ENCODE measurements at places on chromosomes 6 and 20.

GRCh38 chr6:48087448-48087847 lies 23.5 kb downstream of the PTCHD4 start:
- H3K4me3 ChIP-seq, result no peak overlapping the region
- no peaks in the 10 kb centered on the region for H3K27me3 ChIP-seq
- no peak for DNase-seq

- H3K4me1 ChIP-seq, result no peaks in the 10 kb centered on the region
- no peak overlapping the region for H3K27ac ChIP-seq
- peaks cover 2% of the 10 kb centered on the region for H3K36me3 ChIP-seq
- DNase-seq, result no peak
These were observed 33.2 kb upstream of the TASP1 start for GRCh38 chr20:13671916-13672378.

DNA sequence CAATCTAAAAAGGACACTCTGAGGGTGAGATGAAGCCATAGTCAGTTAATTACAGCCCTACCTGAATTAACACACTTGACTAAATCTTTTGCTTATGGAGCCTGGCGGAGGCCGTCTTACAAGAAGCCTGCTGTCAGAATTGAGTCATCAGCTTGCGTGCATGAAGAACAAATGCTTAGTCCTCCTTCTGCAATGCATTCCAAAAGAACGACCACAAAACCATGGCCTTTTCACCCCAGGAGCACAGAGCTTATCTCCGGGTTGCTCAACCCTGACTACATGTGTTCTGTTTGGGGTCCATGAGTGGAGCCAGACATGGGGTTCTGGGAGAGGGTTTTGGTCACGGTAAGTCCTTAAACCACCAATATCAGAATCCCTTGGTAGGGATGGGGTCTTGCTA lies 318.1 kb downstream of the CLIC5 start:
- DNase-seq, result no peak
- no peaks in the 10 kb centered on the region for H3K36me3 ChIP-seq
- no peak overlapping the region for H3K27ac ChIP-seq
- peaks cover 2% of the 10 kb centered on the region for H3K4me1 ChIP-seq
- H3K27me3 ChIP-seq, result no peaks in the 10 kb centered on the region

DNA sequence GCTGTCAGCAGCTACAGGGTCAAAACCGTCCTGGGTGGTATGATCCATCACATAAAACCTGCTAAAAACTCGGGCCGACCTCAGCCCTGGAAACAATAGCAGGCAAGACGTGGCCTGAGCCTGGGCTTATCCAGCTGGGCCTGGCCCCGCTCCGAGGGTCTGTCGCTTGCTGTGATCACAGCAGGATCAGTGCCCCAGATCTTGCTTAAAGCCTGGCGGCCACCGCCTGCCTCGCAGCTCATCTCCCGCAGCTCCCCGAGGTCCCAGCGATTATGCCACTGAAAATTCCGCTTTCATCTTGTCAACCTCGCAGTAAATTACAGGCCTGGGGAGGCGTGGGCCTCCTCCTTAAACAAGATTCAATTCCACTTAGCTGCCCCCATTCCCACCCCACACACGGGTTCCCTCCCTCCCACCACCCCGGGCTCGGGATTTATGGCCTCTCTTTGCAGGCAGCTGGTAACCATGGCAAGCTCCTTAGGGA lies 40.1 kb downstream of the CDH22 start:
- H3K36me3 ChIP-seq, result peaks cover 2% of the 10 kb centered on the region
- H3K4me3 ChIP-seq, result no peak overlapping the region
- H3K4me1 ChIP-seq, result no peaks in the 10 kb centered on the region
- H3K27me3 ChIP-seq, result peaks cover 64% of the 10 kb centered on the region

- no peak for DNase-seq
- peaks cover 9% of the 10 kb centered on the region for H3K27me3 ChIP-seq
- H3K4me3 ChIP-seq, result no peak overlapping the region
- H3K36me3 ChIP-seq, result no peaks in the 10 kb centered on the region
- no peak overlapping the region for H3K27ac ChIP-seq
These were observed 396.6 kb upstream of the MAP3K7 start for GRCh38 chr6:90983462-90983861.

DNA sequence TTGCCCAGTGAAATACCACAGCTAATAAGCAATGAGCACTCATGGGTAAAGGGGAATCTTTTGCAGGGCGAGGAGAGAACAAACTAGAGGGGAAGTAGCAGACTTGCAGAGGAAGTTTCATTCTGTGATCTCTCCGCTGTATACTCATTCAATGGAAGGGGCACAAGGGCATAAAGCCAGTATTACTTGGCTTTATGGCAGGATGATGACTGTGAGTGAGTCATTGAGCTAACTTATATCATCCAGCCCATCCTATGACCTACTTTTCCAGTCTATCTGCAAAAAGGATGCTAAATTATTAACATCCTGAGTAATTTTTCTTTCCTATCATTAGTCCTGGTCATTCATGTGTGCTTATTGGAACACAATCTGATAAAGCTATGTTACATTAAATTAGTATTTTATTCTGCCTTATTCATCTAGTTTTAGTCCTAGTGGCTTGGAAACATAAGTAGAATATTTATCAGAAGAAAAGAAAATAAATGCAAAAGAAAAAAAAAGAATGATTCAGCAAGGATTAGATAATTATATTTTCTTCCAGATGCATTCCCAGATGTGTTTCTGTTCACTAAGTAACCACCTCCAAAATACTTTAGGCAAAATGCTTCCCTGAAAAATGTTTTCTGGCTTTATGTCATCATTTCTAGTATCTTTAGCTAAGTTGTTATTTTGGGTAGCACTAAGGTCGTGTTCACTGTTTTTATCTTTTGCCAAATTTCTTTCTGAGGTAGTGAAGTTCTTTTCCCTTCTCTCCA lies 471.7 kb downstream of the CDKAL1 start:
- DNase-seq, result no peak
- no peak overlapping the region for H3K4me3 ChIP-seq
- H3K27me3 ChIP-seq, result no peaks in the 10 kb centered on the region
- H3K27ac ChIP-seq, result no peak overlapping the region

DNA sequence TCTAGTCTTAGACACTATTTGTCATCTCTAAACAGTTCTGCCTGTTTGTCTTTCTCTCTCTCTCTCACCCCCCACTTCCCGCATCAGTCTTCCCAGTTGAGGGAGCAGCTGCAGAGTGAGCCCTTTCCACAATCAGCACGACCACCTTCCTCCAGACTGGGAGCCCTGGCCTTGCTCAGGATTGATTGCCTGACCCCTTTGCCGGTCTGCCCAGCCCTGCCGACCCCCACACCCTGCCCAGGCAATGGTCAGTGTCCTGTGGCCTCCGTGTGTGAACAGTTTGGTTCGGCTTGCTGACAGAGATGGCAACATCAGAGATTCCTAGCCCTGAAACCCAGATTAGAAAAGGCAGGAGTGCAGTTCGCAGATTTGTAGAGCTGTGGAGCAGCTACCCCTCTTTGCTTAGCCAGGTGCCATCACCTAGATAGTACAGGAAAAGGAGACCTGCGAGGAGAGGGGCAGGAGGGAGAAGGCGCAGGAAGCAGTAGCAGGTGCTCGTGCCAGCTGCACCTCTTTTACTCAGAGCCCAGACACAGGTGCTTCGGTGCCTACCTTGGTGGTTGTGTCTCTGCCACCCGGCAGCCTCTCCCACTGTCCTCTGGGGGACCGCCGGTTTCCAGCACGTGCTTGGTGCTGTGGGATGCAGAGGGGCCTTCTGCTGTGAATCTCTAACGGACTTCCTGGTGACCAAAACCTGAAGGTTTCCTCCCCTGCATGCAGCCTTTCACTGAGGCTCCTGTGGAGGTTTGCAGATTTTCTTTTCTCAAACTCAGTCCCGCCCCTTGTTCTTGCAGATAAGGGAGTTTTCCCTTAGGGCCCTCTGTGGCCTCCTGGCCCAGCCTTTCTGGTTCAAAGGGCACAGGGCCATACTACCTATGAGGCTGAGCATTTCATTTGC lies 92.4 kb downstream of the SCML4 start:
- peak overlapping the region; percentile 95 for H3K27ac ChIP-seq
- H3K4me1 ChIP-seq, result peaks cover 63% of the 10 kb centered on the region
- peak overlapping the region; percentile 97 for H3K4me3 ChIP-seq
- H3K36me3 ChIP-seq, result peaks cover 2% of the 10 kb centered on the region
- DNase-seq, result no peak

- no peak overlapping the region for H3K4me3 ChIP-seq
- H3K4me1 ChIP-seq, result peaks cover 2% of the 10 kb centered on the region
- H3K36me3 ChIP-seq, result peaks cover 4% of the 10 kb centered on the region
- H3K27ac ChIP-seq, result peak overlapping the region; percentile 34
- peaks cover 14% of the 10 kb centered on the region for H3K27me3 ChIP-seq
These were observed 42.4 kb downstream of the SSR1 start for GRCh38 chr6:7270320-7271204.

GRCh38 chr20:35604449-35604747 lies 11.2 kb upstream of the SPAG4 start:
- H3K4me1 ChIP-seq, result peaks cover 16% of the 10 kb centered on the region
- H3K4me3 ChIP-seq, result no peak overlapping the region
- no peaks in the 10 kb centered on the region for H3K36me3 ChIP-seq
- no peak for DNase-seq
- no peak overlapping the region for H3K27ac ChIP-seq

- H3K27me3 ChIP-seq, result peaks cover 13% of the 10 kb centered on the region
- H3K4me1 ChIP-seq, result peaks cover 22% of the 10 kb centered on the region
- peak overlapping the region; percentile 64 for H3K4me3 ChIP-seq
- peak; percentile 20 for DNase-seq
These were observed 2.5 kb downstream of the MYMX start for GRCh38 chr6:44219053-44219814.

DNA sequence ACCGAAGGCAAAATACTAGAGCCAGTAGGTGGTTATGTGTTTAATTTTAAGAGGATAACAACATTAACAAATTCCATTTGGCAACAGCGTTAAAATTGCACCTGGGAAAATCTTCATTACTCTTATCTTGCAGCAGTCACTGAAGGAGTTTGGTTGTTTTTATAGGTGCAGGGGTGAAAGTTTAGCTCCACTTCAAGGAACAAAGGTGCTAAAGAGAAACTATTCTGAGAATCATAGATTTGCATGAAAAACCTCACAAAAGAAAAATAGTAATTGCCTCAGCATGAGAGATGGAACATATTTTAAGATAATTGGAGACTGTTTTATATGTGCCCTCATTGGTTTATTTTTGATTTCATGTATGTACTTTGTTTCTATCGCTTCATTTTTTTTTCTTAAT lies 444.4 kb downstream of the UTRN start:
- peaks cover 9% of the 10 kb centered on the region for H3K36me3 ChIP-seq
- H3K27ac ChIP-seq, result no peak overlapping the region
- no peaks in the 10 kb centered on the region for H3K27me3 ChIP-seq
- H3K4me3 ChIP-seq, result no peak overlapping the region

GRCh38 chr20:50111120-50111828 lies 1.7 kb downstream of the UBE2V1 start:
- H3K27ac ChIP-seq, result peak overlapping the region; percentile 99
- H3K36me3 ChIP-seq, result peaks cover 12% of the 10 kb centered on the region
- peak overlapping the region; percentile 99 for H3K4me3 ChIP-seq
- H3K4me1 ChIP-seq, result peaks cover 76% of the 10 kb centered on the region

- H3K27ac ChIP-seq, result no peak overlapping the region
- no peaks in the 10 kb centered on the region for H3K36me3 ChIP-seq
- H3K27me3 ChIP-seq, result no peaks in the 10 kb centered on the region
- H3K4me3 ChIP-seq, result no peak overlapping the region
- DNase-seq, result no peak
These were observed 36.3 kb upstream of the CMTR1 start for GRCh38 chr6:37396571-37397180.

DNA sequence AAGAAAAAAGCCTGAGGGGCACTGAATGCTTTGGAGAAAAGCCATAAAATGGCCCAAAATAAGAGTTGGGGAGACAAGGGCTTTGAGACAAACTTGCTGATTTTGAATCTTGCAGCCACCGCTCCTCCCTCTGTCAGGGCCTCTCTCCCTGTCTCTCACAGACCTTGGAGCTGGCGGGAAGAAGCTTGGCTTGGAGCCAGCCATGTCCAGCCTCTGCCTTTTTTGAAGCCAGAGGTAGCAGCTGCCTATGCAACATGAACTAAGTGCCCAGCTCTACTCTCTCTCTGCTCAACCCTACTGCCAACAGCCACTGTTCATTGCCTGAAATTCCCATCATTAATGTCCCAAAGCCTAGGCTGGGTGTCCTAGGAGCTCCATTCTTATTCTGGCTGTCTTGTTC lies 63.7 kb upstream of the CTNNBL1 start:
- peaks cover 61% of the 10 kb centered on the region for H3K27me3 ChIP-seq
- no peaks in the 10 kb centered on the region for H3K4me1 ChIP-seq
- no peak for DNase-seq
- no peak overlapping the region for H3K4me3 ChIP-seq

GRCh38 chr6:161405418-161405817 lies 131.6 kb upstream of the AGPAT4 start:
- H3K27ac ChIP-seq, result no peak overlapping the region
- H3K4me1 ChIP-seq, result no peaks in the 10 kb centered on the region
- DNase-seq, result no peak
- no peaks in the 10 kb centered on the region for H3K36me3 ChIP-seq

DNA sequence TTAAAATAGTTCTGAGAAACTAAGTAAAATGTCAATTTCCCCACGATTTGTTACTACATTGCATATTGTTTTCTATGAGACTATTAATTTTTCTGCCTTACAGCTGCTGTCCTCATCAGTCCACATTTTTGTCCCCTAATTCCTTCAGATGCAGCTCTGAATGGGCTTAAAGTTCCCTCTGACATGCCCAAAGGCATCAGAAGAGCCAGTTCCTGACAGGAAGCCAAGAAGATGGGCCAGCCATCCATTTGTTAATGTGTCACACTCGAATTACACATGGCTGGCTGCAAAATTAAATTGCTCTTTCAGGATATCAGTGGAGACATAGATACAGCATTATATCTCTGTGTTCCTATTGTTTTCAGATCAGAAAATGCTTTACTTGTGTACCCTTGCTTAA lies 1223.0 kb downstream of the EPHA7 start:
- no peaks in the 10 kb centered on the region for H3K27me3 ChIP-seq
- no peak overlapping the region for H3K4me3 ChIP-seq
- no peaks in the 10 kb centered on the region for H3K36me3 ChIP-seq
- no peak overlapping the region for H3K27ac ChIP-seq
- no peaks in the 10 kb centered on the region for H3K4me1 ChIP-seq
- DNase-seq, result no peak

- peak overlapping the region; percentile 19 for H3K27ac ChIP-seq
- peaks cover 8% of the 10 kb centered on the region for H3K4me1 ChIP-seq
- no peak for DNase-seq
- no peak overlapping the region for H3K4me3 ChIP-seq
- no peaks in the 10 kb centered on the region for H3K36me3 ChIP-seq
These were observed 264.4 kb downstream of the BTBD9 start for GRCh38 chr6:38375341-38375740.

GRCh38 chr6:149261364-149262040 lies 56.0 kb upstream of the TAB2 start:
- peak overlapping the region; percentile 80 for H3K27ac ChIP-seq
- H3K4me3 ChIP-seq, result no peak overlapping the region
- H3K27me3 ChIP-seq, result no peaks in the 10 kb centered on the region
- peaks cover 26% of the 10 kb centered on the region for H3K4me1 ChIP-seq

- no peak for DNase-seq
- H3K36me3 ChIP-seq, result no peaks in the 10 kb centered on the region
- H3K4me3 ChIP-seq, result no peak overlapping the region
- H3K27ac ChIP-seq, result no peak overlapping the region
- peaks cover 2% of the 10 kb centered on the region for H3K4me1 ChIP-seq
- H3K27me3 ChIP-seq, result peaks cover 32% of the 10 kb centered on the region
These were observed 200.9 kb downstream of the EDN1 start for GRCh38 chr6:12490904-12491571.

GRCh38 chr20:17698384-17698783 lies 1.4 kb upstream of the BANF2 start:
- H3K4me1 ChIP-seq, result peaks cover 5% of the 10 kb centered on the region
- H3K27me3 ChIP-seq, result peaks cover 14% of the 10 kb centered on the region
- DNase-seq, result no peak

All from T-helper 17 cell (primary cell).